Sigmoid colon (tissue), 7 donors: ENCODE measurements at places on chromosomes 5 and 9. TPM values are rescaled to one million over a fixed set of nuclear protein-coding genes. Genes with fewer than 3 reads are reported as not detected.

The ZNF883 gene
- 1.4 TPM for total RNA-seq

The F12 gene
- total RNA-seq: not detected

DNA sequence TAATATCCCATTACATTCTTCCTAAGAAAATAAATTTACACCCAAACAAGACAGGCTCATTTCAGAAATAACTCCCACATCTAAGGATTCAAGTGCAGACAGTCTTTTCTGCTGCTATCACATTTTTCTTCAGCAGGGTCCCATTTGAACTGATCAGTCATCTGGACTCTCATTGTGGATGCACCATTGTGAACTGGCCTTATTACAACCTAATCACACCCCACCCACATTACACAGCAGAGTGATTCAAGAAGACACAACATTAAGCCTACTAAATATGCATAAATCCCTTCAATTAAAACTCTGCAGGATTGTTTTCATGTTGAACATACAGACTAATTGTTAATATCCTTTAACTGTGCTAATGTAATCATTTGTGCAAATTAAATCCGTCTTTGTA is 146.2 kb downstream of the CDH12 start:
- no peak for DNase-seq

GRCh38 chr5:5780253-5780652 is 357.8 kb downstream of the ICE1 start:
- DNase-seq: no peak

GRCh38 chr9:99634186-99634585 is 187.5 kb upstream of the NR4A3 start:
- DNase-seq: no peak

- DNase-seq: no peak
Observed at GRCh38 chr5:145840458-145841132, 5.5 kb upstream of the PRELID2 start.

- DNase-seq: no peak
Observed at GRCh38 chr5:59473611-59474010, 419.9 kb downstream of the PDE4D start.

- no peak for DNase-seq
Observed at GRCh38 chr9:24439456-24439855, 106.2 kb downstream of the IZUMO3 start.
